ENCODE measurements at places on chromosomes 2 and 18.

DNA sequence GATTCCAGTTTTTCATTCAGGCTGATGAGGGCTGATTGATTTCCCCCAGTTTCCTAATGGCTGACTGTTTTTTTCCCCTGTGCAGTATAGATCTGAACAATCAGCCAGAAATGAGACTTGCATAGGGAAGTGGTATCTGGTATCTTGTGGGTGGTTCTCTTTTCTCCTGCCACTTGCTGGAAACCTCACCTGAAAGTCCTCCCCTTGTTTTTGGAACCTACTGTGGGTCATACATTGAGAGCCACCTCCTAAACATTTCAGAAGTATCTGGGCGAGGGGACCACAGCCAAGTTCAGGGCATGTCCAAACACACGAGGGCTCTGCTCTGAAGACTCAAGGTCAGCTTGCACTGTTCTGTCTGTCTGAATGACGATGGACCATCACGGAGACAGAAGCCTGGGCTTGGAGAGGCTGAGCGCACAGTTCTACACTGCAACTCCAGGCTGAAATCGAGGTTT lies 19.3 kb downstream of the ALPK2 start:
- H3K27ac ChIP-seq: no peak overlapping the region
- no peaks in the 10 kb centered on the region for H3K4me1 ChIP-seq

DNA sequence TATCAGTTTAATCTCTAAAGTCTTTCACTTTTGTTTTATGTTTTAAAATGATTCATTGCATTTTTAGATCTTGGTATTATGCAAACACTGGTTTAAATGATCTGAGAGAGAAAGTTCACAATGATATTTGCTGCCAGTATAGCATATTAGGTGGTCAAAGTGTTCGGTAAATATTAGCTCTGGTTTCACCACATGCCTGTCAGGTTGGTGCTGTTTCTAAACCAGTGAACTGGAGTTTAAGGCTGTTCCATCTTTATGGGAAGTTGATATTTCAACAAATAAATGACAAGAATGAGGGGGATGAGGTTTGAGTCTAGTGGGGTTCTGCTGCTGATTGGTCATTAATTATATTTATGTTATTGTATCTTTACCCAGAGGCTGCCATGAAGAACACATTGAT lies 436.4 kb downstream of the DCDC2C start:
- H3K36me3 ChIP-seq: peaks cover 3% of the 10 kb centered on the region
- H3K4me1 ChIP-seq: no peaks in the 10 kb centered on the region
- no peak for DNase-seq
- no peak overlapping the region for H3K27ac ChIP-seq

- H3K4me3 ChIP-seq: no peak overlapping the region
- H3K27ac ChIP-seq: no peak overlapping the region
- peaks cover 2% of the 10 kb centered on the region for H3K27me3 ChIP-seq
- no peaks in the 10 kb centered on the region for H3K36me3 ChIP-seq
- no peak for DNase-seq
Measured at GRCh38 chr2:66497431-66498288, 62.7 kb downstream of the MEIS1 start.

DNA sequence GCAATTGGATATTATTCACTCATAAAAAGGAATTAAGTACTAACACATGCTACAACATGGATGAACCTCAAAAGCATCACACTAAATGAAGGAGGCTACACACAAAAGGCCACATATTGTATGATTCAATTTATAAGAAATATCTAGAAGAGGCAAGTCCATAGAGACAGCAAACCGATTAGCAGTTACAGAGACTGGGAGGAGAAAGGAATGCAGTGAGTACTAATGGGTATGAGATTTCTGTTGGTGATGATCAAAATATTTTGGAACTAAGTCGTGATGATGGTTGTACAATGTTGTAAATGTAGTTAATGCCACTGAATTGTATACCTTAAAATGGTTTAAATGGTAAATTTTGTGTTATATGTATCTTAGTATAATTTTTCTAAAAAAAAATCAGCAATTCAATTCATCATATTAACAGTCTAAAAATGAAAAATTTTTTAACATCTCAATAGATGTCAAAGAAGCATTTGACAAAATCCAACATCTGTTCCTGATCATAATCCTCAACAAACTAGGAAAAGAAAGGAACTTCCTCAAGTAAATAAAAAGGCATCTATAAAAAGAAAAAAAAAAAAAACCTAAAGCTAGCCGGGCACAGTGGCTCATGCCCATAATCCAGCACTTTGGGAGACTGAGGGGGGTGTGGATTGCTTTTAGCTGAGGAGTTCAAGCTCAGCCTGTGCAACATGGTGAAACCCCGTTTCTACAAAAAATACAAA lies 98.1 kb downstream of the TGIF1 start:
- no peaks in the 10 kb centered on the region for H3K27me3 ChIP-seq
- H3K4me3 ChIP-seq: no peak overlapping the region
- no peak for DNase-seq
- H3K4me1 ChIP-seq: no peaks in the 10 kb centered on the region
